ENCODE measurements at places on chromosomes 5 and 9.

GRCh38 chr5:133785182-133785581 lies 172.8 kb upstream of the FSTL4 start:
- DNase-seq, result no peak

DNA sequence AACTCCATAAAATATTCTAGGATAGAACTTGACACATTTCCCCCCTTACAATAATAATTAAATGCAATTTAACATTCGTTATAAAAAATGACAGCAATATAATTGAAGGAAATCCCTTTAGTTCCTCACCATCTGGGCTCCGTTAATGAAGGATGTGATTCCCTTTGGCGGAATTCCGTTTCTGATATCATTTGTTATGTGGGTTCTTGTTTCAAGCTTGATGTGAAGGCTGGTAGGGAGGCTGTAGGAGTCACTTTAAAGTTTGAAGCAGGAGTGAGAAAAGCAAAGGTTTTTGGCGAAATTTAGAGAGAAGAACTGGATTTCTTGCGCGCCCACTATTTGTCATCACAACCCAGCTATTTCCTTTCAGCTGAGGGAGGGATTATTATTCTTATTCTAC lies 4.0 kb downstream of the RGS7BP start:
- no peak for DNase-seq

DNA sequence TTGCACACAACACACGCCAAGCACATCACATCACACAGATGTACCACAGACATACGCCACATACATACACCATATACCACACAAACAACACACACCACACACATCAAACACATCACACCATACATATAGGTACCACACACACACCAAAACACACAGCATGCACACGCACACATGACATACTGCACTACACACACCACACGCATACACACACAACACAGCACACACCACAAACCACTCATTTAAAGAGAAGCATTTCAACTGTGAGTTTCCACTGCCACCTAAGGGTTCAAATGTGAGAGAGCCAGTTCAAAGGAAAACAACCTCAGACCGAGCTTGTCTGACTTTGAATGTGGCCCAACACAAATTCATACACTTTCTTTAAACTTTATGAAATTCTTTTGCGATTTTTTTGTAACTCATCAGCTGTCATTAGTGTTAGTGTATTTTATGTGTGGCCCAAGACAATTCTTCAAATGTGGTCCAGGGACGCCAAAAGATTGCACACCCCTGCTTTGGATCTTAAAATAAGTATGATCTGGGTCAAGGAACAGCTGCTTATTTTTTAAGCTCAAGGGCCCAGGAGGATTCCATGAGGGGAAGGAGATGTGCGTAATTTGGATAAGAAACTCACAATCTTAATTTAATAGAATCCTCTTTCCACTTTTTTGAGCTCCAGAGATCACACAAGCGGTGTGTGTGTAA lies 494.6 kb downstream of the GADD45G start:
- DNase-seq, result peak; percentile 11

- no peak for DNase-seq
These were observed 65.4 kb downstream of the DRD1 start for GRCh38 chr5:175378444-175379028.

DNA sequence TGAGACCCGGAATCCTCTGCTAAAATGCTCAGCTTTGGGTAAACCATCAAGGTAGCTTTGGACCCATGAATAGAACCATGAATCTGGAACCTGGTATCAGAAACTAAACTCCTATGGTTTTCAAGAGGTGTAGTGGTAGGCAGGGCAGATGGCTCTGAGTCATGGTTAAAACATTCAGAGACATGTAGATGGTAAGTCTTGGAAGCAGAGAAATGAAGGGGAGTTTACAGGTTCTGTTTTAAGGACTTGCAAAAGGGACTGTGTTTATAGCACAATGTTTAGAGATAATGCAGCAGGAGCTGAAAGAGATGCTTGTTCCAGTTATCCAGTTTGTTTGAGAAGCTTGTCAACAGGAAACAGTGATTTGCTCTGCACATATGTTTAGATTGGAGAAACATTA lies 36.0 kb upstream of the FBN2 start:
- DNase-seq, result no peak

GRCh38 chr5:140821375-140822280 lies at the start of gene PCDHA5:
TSS of gene PCDHA5 (plus strand) at chr5:140821613.
- DNase-seq, result no peak

DNA sequence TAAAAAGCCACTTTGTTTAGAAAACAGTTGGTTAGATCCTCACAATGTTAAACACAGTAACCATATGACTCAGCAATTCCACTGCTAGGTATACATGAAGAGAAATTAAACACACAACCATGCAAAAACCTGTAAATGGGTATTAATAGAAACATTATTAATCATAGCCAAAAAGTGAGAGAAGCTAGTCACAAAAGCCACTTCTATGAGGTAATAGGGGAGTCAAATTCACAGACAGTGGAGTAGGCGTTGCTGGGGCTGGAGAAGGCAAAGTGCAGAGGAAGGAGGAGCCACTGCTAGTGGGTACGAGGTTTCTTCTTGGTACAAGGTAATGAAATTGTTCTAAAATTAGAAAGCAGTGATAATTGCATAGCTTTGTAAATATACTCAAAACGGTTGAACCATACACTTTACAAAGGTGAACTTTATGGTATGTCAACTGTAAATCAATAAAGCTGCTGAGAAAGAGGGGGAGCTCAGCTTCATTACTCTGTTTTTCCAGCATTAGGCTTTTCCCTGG lies 364.4 kb downstream of the GADD45G start:
- DNase-seq, result no peak

DNA sequence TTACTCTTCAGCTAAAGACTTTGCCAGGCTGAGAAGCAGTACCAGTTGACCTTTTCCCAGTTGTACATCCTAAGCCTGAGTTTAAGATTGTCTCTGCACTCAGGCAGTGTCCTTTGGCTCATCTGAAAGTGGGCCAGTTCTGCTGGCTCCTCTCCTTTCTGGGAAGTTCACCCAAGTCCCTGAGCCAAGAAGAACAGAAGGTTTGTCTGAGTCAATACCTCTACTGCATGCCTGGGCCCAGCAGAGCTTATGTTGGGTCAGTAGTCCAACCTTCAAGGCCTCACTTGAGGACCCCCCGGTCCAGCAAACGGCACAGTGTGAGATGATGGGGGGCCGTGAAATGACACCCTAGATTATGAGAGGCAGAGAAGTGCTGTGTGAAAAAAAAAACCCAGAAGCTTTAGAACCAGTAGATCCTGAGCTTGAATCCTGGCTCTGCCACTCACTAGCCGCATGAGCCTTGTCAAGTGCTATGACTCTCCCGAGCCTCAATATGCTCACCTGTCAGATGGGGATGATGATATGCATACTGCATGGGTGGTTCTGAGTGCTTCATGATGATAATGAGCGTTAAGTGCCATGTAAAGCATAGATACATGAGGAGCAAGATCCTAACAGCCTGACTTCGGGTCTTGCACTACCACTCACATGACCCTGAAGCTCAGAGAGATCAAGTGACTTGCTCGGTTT lies 156.0 kb downstream of the MACROH2A1 start:
- no peak for DNase-seq

DNA sequence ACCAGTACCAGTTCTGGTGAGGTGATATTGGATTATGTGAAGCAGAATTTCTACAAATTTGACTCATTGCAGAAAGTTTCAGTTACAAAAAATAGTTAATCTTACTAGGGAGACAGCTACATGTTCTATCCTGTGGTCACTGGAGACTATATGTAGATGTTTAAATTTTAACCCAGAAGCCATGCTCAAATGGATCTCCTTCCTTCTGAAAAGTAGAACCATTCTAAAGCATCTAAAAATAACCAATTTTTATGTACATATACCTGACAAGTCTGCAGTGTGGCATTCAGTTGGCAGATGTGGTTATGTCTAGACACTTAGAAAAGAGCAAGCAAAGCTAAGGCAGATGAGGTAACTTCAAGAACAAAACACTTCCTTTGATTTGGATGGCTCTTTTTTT lies 65.5 kb upstream of the POU4F3 start:
- DNase-seq, result no peak

DNA sequence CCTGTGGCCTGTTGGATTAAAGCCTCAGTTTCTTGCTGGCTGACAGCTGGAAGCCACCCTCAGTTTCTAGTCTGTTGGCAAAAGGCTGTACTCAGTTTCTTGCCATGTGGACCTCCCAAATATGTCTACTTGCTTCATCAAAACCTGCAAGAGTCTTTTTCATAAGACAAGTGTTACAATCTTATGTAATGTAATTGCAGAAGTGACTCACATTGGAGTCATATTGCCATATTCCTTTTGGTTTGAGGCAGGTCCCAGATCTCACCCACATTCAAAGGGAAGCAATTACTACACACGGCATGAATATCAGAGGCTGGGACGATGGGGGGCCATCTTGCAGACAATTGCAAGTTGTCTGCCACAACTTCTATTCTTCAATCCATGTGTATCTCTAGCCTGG lies 286.7 kb upstream of the IL12B start:
- DNase-seq, result no peak

DNA sequence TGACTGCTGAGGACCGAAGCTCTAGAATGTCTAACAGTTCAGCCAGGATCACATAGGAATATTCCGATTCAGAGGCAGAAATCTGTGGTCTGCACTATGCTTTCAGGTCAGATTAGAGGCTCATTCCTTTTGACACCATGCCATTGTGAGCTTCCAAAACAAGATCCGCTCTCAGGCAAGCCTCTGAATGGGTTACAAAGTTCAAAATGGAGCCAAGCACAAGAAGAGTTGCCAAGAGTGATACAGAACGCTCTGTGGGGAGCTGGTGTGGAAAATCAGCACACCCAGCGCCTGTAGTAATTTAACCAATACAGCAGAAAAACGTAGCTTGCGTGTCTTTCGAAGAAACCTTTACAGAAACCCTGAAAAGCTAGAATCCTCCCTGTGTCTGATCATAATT lies 33.3 kb upstream of the FAT2 start:
- DNase-seq, result no peak

GRCh38 chr5:38853753-38854470 lies 8.1 kb downstream of the OSMR start:
- no peak for DNase-seq

- no peak for DNase-seq
These were observed 69.9 kb downstream of the LRSAM1 start for GRCh38 chr9:127520941-127521918.

- no peak for DNase-seq
These were observed 30.5 kb downstream of the GRIA1 start for GRCh38 chr5:153520952-153521351.

- DNase-seq, result peak; percentile 21
These were observed 31.3 kb downstream of the ISOC1 start for GRCh38 chr5:129125819-129126218.

GRCh38 chr5:99019812-99020697 lies 91.2 kb upstream of the CHD1 start:
- DNase-seq, result no peak

GRCh38 chr9:80790764-80791163 lies 898.6 kb downstream of the TLE1 start:
- no peak for DNase-seq

DNA sequence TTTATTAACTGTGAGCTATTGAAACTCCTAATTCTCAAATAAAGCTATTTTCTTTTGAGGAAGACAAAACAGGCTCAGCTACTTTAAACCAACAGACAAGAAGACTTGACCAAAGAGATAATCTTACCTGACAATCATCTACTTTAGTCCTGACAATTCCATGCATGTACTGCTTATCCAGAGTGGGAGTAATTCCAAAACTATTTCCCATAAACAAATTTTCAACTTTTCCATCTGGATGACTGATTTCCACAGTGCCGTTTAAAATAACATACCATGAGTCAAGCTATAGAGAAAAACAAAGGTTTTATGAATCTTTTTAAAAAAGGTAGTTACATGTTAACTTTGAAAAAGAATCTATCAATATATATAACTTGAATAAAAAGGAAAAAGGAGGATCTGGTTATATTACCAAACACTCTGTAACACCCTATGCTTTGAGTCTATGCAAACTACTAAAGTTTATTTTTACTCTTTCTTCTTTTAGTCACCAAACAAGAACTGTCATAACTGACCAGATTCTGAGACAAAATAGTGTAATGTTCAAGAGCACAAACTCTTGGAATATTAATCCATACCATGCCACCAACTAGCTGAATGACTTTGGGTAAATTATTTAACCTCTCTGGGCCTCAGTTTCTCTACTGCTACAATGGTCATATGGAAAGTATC lies 129.7 kb downstream of the RAPGEF6 start:
- no peak for DNase-seq

DNA sequence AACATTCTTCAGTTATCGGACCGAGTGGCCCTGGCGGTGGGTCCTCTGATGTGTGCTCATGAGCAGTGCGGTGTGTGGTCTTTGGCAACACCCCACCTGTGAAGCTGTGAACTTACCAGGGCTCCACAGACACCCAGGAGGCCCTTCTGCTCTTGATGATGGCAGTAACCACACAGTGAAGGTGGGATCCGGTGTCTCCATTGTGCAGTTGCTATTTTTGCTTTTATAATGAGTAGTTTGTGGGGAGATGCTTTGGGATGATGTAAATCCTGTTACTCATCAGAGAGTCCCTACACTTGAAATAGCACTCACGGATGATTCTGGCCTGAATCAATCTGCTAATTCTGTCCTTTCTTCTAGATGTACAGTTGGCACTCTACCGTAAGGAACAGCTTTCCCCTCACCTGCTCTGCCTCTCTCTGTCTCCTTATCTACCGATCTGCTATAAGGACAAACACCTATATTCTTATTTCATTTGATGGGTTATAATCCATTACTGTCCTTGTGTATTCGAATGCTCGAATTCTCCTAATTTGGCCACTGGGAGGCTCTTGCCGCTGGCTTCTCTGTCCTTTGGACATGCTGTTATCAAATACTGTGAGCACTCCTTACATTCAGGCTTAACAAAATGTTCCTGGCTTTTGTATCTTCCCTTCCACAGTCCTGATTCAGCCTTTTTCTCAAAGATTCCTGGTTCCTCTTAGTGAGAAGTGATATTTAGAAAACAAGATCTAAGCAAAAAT lies 20.2 kb downstream of the ATPSCKMT start:
- no peak for DNase-seq

DNA sequence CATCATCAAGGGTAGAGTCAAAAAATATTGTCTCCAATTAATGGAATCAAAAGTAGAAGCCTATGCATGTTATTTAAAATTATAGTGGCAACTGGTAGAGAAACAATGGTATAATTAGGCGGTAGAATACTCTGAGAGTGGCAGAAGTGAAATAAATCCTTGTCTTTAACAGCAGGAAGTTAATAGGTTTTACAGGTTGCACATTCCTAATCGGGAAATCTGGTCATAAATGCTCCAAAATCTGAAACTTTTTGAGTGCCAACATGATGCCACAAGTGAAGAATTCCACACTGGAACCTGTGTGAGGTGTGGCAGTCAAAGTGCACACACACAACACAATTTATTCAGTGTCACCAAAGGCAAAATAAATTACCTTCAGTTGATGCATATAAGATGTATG lies 433.4 kb downstream of the TAF11L14 start:
- no peak for DNase-seq

DNA sequence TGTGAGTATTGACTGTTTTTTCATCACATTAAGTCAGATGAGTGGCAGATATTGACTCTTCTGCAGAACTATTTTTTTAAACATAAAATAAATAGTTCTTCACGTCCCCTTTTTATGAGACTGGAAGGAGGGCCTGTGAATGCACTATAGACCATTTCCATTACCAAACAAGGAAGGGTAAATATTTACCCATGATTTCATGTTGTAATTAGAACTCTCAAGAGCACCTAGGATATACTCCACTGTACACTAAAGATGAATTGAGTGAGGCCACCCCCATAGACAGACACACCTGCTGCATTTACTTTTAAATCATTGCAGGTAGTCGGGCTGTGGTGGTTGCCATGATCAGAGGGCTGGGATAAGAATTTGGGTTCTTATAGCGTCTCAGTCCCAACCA lies 22.6 kb downstream of the SLC36A1 start:
- no peak for DNase-seq

Data from CD4-positive, alpha-beta T cell treated with Interleukin-10 for 1 hour (primary cell).